ENCODE measurements at places on chromosomes 3 and 15.
A peak's percentile ranks its signal among the peaks of the same experiment; 100 is the strongest.

- peak; percentile 17 for DNase-seq
Observed at GRCh38 chr3:46442576-46443530, 21.9 kb downstream of the LTF start.

DNA sequence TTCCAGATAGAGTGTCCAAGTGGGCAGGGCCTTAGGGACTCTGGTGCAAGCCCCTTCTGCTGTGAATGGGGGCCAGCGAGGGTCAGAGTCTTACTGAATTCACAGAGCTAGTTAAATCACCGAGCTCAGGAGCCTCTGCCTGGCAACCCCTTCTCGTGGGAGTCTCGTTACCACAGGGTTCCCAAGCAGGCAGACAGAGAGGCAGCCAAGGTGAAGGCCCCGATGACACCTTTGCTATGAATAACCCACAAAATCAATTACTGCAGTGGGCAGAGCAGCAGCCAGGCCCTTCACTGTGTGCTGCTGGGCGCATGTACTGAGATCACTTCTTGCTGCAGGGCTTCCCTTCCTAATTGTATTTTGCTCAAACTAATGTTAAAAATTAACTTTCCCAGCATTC is 56.9 kb downstream of the SPSB4 start:
- no peak for DNase-seq

- peak; percentile 26 for DNase-seq
Observed at GRCh38 chr15:85381850-85382751, 1.7 kb downstream of the AKAP13 start.

GRCh38 chr3:140052771-140053702 is 118.1 kb downstream of the CLSTN2 start:
- DNase-seq = peak; percentile 71

DNA sequence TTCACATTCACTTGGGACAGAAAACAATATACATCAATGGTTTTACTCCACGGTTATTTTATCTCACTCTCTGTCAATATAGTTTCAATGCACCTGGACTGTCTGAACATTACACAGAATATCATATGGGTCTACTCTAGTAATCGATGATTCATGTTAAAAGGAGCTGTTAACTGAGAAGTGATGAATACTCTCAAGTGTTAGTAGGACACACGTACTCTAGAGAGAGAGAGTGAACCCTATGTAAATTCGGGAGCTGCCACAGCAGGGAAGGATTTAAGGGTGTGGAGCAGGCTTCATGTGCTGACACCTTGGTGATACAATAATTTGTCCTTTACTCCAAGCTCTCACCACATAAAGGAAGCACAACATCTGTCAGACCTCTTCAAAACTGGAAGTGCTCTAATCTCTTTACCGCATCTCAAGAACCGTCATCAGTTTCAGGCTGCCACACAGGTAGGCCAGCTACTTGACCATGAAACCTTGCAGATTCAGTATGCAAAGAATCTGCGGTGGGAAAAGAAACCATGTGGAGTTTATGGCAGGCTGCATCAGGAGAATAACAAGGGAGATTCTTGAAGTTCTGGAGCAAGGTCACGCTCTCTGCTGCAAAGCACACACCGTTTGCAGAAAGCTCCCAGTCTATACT is 199.2 kb upstream of the TMC3 start:
- no peak for DNase-seq

- no peak for DNase-seq
Observed at GRCh38 chr3:143245692-143246091, 126.1 kb downstream of the CHST2 start.

DNA sequence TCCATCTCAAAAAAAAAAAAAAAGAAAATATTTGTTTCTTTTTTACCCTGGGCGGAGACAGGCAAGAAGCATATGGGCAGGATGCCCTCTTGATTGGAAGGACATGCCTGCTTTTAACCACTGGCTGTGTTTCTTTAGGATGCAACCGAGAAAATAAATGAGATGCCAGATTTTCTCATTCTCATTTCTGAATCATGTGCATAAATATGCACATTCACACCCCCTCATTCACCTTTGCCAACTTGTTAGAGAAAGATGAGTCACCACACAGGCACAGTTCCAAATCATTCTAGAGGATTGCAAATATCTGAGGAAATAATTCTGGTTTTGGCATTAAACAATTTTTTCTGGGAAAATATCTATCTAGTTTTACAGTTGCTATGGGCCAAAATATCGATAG is 3.3 kb downstream of the LIPH start:
- peak; percentile 54 for DNase-seq

Measured in NCI-H69 (cell line).